AG04449 (cell line): ENCODE measurements at places on chromosomes 7 and 10.

GRCh38 chr10:5888843-5889623 is 660 bp downstream of the ANKRD16 start:
- DNase-seq, result no peak

DNA sequence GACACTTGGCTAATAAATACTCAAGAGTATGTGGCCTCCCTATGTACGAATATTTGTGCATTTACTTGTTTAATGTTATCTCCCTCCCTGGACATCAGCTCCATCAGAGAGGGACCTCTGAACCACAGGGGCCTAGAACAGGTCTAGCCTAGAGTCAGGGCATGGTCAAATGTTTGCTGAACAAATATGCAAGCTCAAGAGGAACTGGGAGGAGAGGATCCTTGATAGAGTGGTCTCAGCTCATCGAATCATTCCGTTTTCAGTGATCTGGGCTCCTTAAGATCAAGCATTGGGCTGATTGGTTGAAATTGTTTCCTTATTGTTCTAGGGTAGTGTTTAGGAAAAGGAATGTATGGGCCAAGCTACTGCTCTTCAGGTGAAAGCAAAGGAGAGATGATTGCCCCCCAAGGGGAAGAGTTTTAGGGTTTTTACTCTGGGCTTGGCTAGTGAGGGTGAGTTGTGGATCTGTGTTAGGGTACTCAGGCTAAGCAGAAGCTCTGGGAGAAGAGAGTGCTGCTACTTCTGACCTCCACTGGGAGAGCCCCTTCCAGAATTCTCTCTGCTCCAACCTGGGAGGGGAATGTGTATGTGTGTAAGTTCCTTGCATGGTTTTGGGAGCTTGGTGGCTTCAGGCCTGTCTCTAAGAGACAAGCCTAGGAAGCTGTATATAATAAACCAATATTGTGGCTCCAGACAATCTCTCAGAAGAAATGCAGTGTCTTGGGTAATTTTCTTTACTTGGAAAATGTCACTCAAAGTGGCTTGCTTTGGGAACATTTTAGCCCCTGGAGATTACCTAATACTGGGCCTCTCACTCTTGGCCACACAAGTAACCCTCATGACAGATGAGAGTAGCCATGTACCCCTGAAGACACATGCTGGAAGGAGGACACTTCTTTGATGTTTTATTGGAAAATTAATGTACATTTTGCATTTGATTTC is 110.0 kb downstream of the EMX2 start:
- DNase-seq, result no peak

GRCh38 chr10:131160219-131160875 is 151.2 kb downstream of the TCERG1L start:
- no peak for DNase-seq

DNA sequence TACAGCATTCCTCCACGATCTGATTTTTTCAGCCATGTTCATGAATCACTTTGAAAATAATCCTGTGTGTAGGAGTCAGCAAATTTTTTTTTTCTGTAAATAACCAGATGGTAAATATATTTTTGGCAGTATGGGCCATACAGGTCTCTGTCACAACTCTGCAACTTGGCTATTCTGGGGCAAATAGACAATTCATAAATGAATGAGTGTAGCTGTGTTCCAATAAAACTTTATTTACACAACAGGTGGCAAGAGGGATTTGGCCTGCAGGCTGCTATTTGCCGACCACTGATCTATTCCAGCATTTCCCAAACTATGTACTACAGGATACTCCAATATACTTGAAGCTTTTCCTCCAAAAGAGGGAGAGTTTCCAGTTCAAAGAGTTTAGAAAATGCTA is 78.7 kb upstream of the SVIL start:
- no peak for DNase-seq

- peak; percentile 47 for DNase-seq
These were observed 48.9 kb downstream of the PUS7 start for GRCh38 chr7:105473163-105473562.

DNA sequence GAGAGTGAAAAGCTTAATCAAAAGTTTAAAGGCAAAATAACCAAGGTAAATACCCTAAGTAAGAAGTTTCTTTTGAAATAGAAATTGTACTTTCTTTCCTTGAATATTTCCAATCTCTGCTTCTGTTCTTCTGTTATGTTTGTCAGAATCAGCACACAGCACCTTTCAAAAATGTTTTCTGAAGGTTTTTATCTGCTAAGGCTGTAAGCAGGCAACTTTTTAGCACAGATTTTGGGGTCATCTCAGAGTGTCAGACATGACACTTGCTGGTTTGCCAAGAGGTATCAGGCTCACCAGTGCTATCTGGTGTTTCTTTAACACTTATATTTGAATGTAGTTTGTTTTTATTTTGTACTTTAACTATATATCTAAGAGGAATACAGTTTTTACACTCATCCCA is 94.2 kb downstream of the CDK6 start:
- DNase-seq, result no peak

DNA sequence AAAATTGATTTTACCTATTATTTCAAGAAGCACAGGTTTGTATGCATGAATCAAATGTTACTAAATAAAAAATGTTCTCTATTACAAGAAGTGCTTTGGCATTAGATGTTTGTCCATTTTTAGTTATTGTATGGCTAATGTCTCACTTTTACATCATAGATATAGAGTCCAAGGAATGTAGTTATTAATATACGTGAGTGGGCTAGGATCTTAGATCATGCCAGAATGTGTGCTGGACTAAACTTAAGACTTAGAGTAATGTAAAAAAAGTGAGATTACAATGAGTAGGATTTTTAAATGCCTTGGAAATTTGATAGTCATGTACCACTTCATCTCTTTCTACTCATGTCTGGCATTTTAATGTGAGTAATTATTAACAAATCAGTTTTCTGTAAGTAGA is 196.6 kb downstream of the ARL4A start:
- no peak for DNase-seq

DNA sequence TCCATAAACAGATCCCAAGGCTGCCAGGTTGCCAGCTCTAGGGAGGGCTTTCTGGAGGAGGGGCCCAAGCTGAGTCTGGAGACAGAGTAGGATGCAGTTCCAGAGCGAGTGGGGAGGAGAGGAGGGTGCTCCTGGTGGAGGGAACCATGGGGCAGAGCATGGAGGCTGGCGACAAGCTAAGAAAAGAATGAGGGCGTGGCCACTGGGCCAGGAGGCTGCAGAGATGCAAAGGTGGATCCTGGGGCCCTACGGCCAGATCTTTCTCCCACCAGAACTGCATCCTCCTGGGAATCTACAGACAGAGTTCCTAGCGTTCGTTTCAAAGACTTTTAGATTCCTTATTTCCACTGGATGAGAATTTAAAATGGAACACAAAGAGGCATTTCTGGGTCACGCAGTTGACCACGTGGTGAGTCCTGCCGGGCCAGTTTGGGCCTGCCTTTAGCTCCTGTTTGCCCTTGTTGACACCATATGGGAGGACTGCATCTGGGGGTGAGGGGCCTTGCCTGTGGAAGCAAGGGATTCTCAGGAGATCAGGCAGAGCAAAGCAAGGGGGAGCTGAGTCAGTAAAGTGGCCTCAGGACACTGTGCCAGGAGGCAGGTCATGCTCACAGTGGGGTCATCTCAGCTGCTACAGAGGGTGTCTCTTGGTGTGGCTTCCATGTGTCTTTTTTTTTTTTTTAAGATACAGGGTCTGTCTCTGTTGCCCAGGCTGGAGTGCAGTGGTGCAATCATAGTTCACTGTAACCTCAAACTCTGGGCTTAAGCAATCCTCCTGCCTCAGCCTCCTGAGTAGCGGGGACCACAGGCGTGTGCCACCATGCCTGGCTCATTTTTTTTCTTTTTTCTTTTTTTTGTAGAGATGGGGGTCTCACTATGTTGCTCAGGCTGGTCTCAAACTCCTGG is 137.8 kb downstream of the SH3PXD2A start:
- no peak for DNase-seq

DNA sequence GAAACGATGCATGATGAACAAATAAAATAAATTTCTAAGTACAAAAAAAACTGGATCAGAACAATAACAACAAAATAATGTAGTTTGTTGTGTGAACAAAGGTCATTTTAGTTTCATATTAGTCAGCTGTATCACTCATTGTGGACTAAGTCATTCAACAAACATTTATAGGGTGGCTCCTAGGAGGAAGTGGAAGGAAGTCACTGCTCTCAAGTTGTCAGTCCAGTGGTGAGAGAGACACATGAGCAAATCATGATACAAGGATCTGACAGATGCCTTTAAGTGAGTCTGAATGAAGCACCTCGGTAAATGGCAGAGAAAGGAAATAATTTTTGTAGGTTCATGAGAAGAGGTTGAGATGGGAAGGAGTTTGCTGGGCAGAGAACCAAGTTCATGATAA is 56.8 kb downstream of the EPDR1 start:
- no peak for DNase-seq

GRCh38 chr7:121366852-121367431 is 29.2 kb downstream of the FAM3C start:
- DNase-seq, result no peak

GRCh38 chr7:15561835-15562234 is at the start of gene AGMO:
TSS of gene AGMO (minus strand) at chr7:15562015.
- DNase-seq, result no peak

- DNase-seq, result no peak
These were observed 10.7 kb upstream of the KMT2E start for GRCh38 chr7:105003275-105003674.
